ENCODE measurements at places on chromosomes 5 and 9. TPM values are rescaled to one million over a fixed set of nuclear protein-coding genes. Genes with fewer than 3 reads are reported as not detected.

DNA sequence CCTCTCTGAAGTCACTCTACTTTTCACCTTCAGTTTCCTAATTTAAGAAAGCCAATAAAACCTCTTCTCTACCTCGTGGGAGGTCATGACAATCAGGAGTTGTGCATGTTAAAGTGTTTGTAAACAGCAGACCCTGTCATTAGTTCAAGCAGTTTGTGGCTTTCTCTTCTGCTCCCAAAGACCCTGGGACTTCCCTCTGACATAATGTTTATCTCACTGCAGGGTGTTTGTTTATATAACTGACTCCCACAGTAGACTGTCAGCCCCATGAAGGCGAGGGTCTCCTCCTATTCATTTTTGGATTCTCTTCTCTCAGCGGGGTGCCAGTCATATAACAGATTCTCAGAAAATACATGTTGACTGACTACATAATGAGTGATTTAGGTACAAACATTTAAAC, 360.0 kb upstream of the ZNF462 start:
- H3K36me3 ChIP-seq, result no peaks in the 10 kb centered on the region
- H3K27me3 ChIP-seq, result no peaks in the 10 kb centered on the region
- H3K4me3 ChIP-seq, result no peak overlapping the region
- no peak overlapping the region for H3K27ac ChIP-seq

- H3K4me1 ChIP-seq, result no peaks in the 10 kb centered on the region
- peak overlapping the region; percentile 97 for H3K27ac ChIP-seq
- H3K4me3 ChIP-seq, result peak overlapping the region; percentile 67
Measured at GRCh38 chr9:74951725-74952151, 974 bp downstream of the C9orf40 start.

DNA sequence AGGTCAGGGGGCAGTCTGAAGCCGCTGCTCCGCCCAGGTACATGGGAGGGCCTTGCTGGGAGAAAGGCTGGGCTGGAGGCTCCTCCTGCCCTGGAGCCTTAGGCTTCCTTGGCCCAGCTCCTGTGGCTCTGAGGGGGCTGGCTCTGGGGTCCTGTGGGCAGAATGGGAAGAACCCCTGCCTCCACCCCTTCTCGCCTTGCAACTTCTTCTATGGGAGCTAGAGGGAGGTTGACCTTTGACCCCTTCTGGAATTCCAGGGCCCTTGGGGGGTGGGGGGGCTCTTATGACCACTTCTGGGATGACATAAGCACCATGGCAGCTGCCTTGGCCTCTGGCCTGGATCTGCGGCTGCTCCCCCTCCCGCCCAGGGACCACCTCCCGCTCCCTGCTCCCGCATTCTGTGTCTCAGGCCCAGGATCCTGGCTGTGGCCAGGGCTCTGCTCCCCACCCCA, 32.2 kb downstream of the IER5L start:
- peak; percentile 87 for DNase-seq
- H3K4me3 ChIP-seq, result no peak overlapping the region
- peak overlapping the region; percentile 99 for H3K27ac ChIP-seq
- H3K4me1 ChIP-seq, result peaks cover 56% of the 10 kb centered on the region
- H3K27me3 ChIP-seq, result no peaks in the 10 kb centered on the region
- H3K36me3 ChIP-seq, result no peaks in the 10 kb centered on the region

DNA sequence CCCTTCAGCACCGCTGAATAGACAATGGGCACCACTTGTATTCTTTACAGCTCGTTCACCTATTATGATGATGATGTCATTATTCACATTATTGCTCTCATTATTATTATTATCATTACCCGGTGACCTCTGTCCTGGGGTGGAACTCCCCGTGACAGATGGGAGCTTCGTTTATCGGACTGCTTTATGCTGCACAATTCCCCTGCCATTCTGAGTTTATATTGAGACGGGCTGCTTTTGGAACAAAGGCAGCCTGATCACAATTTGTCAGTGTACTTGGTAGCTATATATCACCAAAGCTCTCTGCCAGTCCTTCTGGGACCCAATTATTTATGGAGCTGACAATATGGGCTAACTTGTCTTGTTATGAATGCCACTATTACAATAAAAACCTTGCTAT, 1145.6 kb upstream of the WWC1 start:
- H3K4me1 ChIP-seq, result no peaks in the 10 kb centered on the region
- no peaks in the 10 kb centered on the region for H3K27me3 ChIP-seq
- no peaks in the 10 kb centered on the region for H3K36me3 ChIP-seq
- no peak overlapping the region for H3K27ac ChIP-seq
- no peak overlapping the region for H3K4me3 ChIP-seq
- DNase-seq, result no peak

GRCh38 chr5:95780597-95780996, 41.9 kb downstream of the GLRX start:
- no peaks in the 10 kb centered on the region for H3K27me3 ChIP-seq
- no peak overlapping the region for H3K4me3 ChIP-seq
- peak overlapping the region; percentile 52 for H3K27ac ChIP-seq
- no peak for DNase-seq
- no peaks in the 10 kb centered on the region for H3K36me3 ChIP-seq

GRCh38 chr9:134630861-134631260, 10.7 kb upstream of the COL5A1 start:
- H3K4me3 ChIP-seq, result no peak overlapping the region
- H3K4me1 ChIP-seq, result no peaks in the 10 kb centered on the region
- H3K27ac ChIP-seq, result no peak overlapping the region
- peak; percentile 4 for DNase-seq
- H3K27me3 ChIP-seq, result no peaks in the 10 kb centered on the region

DNA sequence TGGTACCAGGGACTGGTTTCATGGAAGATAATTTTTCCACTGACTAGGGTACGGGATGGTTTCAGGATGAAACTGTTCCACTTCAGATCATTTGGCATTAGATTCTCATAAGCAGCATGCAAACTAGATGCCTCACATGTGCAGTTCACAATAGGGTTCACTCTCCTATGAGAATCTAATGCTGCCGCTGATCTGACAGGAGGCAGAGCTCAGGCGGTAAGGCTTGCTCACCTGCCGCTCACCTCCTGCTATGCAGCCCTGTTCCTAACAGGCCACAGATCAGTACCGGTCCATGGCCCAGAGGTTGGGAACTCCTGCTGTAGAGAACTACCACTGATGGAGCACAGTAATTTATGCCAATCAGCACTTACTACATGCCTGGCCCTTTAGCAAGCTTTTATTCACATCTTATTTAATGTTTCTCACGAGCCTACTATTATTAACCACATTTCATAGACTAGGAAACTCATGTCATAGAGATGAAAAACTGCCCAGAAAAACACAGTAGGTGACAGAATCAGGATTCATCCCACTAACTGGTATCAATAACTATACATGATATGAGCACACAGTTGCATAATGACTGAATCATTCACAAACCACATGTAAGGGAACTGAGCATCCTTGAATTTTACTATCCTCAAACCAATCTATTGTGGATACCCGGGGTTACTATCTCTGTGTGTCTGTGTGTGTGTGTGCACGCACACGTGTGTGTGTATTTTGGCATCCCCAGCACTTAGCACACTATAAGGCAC, 46.5 kb downstream of the SVEP1 start:
- no peak overlapping the region for H3K27ac ChIP-seq
- H3K4me3 ChIP-seq, result no peak overlapping the region
- peaks cover 2% of the 10 kb centered on the region for H3K36me3 ChIP-seq
- no peaks in the 10 kb centered on the region for H3K4me1 ChIP-seq
- no peaks in the 10 kb centered on the region for H3K27me3 ChIP-seq
- no peak for DNase-seq

CDH9 gene
- not detected for total RNA-seq

ELAVL2 gene
- 0.15 TPM for total RNA-seq

ENTPD8 gene
- total RNA-seq, result not detected
